ENCODE measurements at places on chromosomes 7 and 10.

GRCh38 chr7:2777898-2778535 is 66.1 kb downstream of the GNA12 start:
- DNase-seq, result no peak

DNA sequence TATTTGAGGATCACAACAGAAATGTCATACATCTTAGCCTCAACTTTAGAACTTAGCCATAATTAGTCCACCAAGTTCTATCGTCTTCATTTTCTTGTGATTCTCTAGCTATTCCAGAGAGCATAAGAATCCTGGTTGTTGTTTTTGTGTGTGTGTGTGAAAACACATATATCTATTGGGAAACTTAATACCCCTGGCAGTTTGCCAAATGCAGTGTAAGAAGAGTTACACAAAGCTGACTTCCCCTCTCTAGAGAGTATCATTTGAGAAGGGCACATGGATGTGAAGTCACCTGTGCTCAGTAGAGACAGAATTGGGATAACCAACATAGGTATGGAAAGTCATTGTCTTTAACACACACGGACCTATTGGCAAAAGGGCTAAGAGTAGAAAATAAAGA is 19.3 kb downstream of the FOXI2 start:
- no peak for DNase-seq

DNA sequence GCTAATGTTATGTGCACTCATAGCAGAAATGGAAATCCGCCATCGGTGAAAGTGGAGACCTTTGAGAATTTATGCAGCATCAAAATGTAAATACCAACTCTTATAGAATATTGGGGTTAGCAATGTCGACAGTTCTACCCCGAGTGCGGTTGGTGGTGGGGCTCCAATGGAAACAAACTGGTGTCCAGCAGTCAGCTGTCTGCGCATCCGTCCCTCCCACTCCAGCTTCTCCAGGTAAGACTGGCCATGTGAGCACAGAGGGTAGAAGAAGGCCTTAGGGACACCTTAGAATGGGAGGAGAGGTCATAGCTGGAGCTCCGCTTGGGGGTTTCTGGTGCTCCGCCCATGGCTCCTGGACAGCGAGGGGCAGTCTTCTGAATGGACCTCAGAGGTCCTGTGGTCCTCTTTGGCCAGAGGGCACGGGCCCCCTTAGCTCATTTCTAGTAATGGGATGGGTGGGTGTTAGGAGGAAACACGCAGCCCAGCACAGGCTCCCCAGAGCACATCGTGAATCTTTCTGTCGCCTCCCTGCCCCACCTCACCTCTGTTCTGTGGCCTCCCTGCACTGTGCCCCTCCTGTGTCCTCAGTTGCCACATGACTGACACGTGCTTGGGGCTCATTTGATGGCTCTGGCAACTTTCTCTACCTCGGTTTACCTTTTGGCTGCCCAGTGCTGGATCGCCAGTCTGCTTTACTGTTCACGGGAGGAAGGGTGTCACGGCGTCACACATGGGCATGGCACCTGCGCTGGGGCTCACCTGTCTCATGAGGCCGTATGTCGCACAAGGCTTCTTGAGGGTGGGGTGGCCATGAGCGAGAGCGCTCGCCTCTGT is 50.0 kb downstream of the MGMT start:
- DNase-seq, result no peak

DNA sequence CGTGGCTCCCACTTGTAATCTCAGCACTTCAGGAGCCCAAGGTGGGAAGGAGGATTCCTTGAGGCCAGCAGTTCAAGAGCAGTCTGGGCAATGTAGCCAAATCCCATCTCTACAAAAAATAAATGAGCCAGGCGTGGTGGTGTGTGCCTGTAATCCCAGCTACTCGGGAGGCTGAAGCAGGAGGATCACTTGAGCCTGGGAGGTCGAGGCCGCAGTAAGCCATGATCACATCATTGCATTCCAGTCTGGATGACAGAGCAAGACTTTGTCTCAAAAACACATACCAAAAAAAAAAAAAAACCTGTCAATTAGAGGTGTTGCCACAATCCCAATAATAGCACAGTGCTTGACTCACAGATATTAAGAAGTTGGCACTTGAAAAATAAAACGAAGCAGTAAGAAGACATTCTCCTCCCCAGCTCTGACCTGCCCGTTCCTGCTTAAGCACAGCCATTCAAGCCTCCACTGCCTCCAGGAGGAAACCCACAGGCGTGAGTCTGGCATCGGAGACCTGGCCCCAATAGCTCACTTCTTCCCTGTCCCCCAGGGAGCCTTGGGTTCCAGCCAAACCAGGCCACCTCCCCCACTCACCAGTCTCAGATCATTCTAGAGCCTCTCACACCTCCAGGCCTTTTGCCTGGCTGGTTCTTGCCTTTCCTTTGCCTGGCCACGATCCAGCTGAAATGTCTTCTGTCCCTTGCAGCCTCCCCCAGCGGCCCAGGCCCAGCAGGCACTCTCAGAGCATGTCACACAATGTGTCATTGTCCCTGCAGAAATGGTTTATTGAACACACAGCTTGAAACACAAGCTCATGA is 45.3 kb upstream of the GTF2I start:
- DNase-seq, result no peak

GRCh38 chr7:69663911-69664832 is 65.9 kb downstream of the AUTS2 start:
- no peak for DNase-seq

- no peak for DNase-seq
These were observed 362.3 kb downstream of the GRID1 start for GRCh38 chr10:86004337-86004736.

DNA sequence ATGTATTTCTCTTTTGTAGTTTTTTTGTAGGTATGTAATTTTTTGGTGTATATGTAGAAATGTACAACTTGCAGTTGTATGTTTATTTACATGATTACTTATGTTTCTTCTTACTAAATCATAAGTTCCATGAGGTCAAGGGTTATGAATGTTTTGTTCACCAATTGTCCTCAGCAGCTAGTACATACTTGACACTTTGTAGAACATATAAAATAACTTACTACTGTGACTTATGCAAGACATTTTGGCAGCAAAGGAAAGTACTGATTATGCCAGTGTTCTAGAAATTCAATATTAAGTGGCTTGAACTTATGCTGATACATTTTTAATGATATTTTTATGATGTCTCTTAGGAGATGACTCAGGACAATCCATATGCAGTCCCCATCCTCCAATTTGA is 209.6 kb downstream of the DKK1 start:
- no peak for DNase-seq

DNA sequence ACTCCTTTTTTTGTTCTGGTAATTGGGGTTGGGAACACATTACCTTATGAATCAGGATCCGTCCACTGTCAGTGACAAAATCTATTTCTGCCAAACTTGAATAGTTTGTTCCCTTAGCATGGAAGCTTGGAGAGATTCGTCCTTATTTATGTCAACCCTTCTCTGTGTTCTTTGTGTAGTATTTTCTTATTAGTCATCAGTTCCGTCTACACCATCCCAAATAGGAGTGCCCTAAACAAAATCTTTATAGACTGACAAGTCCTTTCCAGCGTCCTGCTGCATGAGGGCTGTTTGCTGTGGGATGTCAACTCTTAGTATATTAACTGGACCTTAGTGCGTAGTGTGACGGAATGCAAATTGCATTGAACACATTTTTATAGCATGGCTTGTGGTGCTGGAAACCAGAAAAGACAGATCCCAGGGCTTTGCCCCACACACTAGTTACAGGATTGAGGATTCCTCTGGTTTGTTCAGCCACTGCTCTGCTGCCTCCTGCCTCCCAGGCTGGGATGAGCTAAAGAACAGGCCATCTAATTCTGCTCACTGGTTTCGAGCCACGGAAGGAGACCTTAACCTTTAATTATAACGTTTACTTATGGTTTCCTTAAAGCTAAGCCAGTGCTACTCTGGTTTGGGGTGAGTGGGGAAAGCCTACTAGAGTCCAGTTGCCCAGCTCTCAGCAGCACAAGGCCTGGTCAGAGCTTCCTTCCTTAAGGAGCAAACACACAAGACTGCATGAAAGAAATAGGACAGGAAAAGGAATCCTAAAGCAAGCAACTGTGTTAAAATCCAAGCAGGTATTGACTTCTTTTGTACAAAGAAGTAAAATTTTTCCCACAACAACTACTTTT is 194.4 kb downstream of the CCSER2 start:
- DNase-seq, result no peak

GRCh38 chr7:43937444-43937843 is 11.2 kb downstream of the UBE2D4 start:
- no peak for DNase-seq

- no peak for DNase-seq
These were observed 432.3 kb downstream of the DNAJB6 start for GRCh38 chr7:157769086-157769485.

GRCh38 chr10:48951707-48952106 is 12.1 kb upstream of the LRRC18 start:
- DNase-seq, result no peak

- DNase-seq, result no peak
These were observed 377.0 kb downstream of the TCERG1L start for GRCh38 chr10:130934293-130935127.

DNA sequence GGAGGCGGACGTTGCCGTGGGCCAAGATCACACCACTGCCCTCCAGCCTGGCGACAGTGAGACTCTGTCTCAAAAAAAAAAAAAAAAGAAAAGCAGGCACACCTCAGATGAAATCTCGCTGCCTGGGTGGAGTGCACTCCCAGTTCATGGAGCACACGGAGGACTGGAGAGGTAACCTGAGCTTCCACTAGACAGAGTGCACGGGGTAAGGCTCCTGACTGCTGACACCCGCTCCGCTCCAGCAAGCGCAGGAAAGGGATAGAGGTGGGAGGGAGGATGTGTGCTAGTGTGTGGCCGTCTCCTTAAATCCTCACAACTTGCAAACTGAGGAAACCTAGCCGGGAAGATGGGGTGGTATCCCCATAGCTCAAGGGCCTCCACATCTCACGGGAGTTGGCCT is 50.8 kb downstream of the FAM53B start:
- DNase-seq, result no peak

- no peak for DNase-seq
These were observed 145.7 kb downstream of the PAXIP1 start for GRCh38 chr7:154857240-154857639.

DNA sequence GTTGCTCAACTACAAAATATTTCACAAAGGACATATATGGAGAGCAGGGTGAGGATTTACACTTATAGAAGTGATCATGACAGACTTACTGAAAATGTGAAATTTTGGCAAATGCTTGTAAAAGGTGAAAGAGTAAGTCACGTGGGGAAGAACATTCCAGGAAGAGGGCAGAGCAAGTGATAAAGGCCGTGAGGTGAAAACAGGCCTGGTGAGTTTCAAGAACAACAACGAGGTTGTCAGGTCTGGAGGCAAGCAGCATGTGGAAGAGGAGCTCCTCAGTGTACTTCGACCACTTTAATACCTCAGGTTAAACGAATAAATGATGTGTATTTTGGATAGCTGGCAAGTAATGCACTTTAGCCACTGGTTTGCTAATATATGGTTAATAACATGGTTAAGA is 706.7 kb downstream of the PCDH15 start:
- DNase-seq, result no peak

DNA sequence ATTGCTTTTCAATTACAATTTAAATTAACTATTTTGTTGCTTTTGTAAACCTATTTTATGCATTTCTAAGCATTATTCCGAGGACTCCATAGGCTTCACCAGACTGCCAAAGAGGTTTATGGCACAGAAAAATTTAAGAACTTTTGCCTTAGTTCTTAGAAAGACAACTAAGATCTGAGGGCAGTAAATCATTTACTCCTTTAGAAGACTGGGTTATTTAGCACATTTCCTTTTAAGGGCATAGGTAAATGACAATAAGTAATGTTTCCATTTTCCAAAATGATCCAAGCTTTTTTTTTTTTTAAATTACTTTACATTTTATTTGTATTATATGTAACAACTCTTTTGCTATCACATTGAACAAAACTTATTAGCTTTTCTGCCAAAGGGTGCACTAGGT is 15.0 kb upstream of the STEAP4 start:
- no peak for DNase-seq

GRCh38 chr10:119306986-119307392 is 99.6 kb downstream of the GRK5 start:
- DNase-seq, result no peak

GRCh38 chr7:35555934-35556333 is 139.0 kb downstream of the HERPUD2 start:
- DNase-seq, result no peak

DNA sequence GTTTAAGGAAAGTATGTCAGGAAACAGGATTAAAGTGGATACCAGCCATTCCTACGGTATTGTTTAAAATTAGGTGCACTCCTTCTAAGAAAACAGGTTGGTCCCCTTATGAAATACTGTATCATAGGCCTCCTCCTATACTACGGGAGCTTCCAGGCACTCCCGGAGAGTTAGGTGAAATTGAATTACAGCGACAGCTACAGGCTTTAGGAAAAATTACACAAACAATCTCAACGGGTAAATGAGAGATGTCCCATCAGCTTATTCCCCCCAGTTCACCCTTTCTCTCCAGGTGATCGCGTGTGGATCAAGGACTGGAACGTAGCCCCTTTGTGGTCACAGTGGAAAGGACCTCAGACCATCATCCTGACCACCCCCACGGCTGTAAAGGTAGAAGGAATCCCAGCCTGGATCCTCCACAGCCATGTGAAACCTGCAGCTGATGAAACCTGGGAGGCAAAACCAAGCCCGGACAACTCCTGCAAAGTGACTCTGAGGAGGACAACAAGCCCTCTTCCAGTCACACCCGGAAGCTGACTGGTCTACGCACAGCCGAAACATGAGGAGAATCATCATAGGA is 25.1 kb upstream of the GHITM start:
- no peak for DNase-seq

DNA sequence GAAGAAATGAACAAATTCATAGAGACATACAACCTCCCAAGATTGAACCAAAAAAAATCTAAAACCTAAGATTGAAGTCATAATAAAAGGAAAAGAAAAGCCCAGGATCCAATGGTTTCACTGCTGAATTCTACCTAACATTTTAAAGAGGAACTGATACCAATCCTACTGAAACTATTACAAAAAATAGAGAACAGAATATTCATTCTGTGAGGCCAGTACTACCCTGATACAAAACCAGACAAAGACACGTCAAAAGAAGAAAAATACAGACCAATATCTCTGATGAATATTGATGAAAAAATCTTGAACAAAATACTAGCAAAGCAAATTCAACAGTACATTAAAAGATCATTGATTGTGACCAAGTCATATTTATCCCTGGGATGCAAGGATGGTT is 128.5 kb upstream of the STEAP1 start:
- no peak for DNase-seq

- no peak for DNase-seq
These were observed 216.9 kb upstream of the PPP2R2D start for GRCh38 chr10:131683941-131684340.

GRCh38 chr7:134866617-134867016 is 87.2 kb downstream of the CALD1 start:
- no peak for DNase-seq

GRCh38 chr10:47183704-47184041 is 116.3 kb upstream of the GDF10 start:
- DNase-seq, result no peak

GRCh38 chr7:137421366-137421765 is 77.8 kb upstream of the PTN start:
- no peak for DNase-seq

- no peak for DNase-seq
These were observed 707.4 kb upstream of the NRP1 start for GRCh38 chr10:34041871-34042270.
